ENCODE measurements at places on chromosomes 16 and 17. TPM values are rescaled to one million over a fixed set of nuclear protein-coding genes. Genes with fewer than 3 reads are reported as not detected.

- DNase-seq = no peak
These were observed 42.5 kb upstream of the ATP2A3 start for GRCh38 chr17:4006745-4007211.

DNA sequence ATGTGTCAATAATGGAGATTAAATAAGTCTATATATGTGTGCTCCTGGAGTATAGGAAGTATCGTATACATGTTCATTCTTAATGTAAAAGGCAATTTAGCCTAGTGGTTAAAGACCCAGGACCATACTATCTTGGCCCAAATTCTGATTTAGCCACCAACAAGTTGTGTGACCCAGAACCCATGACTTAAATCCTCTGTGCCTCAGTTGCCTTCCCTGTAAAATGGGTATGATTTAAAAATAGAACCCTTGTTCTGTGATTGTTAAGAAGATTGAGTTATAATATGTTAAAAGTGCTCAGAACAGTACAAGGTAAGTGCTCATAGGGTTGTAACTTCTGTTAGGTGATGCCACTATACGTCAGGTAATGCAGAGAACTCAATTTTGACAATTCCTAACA is 18.8 kb upstream of the BLMH start:
- DNase-seq = no peak

DNA sequence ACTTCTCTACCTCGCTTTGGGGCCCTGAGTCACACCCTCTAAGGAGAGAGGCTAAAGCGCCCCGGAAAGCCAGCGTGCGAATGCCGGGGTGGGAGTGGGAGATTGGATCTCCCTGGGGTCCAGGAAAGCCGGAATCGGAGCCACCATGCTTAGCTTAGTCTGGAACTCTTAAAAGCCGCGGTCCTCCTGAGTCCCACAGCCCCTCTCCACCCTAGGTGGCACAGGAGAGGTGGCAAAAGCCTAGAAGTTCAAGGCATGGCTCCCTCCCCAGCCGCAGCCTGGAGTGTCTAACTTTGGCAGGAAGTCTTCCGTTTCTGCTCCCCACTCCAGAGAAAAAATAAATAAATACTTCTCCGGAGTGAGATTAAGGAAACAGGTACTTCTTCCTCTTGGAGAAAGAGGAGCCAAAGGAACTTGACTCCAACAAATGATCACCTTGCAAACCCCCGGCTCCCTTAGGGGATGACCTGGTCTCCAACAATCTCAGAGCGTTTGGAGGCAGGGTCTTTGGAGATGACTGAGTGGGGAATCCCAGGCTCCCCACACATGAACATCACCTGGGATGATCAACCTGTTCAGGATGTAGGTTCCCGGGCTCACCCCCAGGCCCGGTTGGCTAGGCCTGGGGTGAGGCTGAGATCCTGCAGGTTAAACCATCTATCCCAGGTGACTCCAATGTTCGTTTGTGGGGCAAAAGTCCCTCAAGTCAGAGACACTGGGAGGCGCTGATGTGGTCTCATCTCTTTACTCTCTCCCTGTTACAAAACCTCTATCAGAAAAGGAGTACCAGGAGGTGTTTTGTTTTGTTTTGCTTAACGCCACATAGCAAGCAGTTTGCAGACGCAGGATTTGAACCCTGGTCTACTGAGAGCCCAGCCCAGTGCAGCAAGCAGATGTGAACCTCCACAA is 2.9 kb downstream of the CIITA start:
- DNase-seq = no peak

- DNase-seq = no peak
These were observed 58.2 kb downstream of the CNTNAP4 start for GRCh38 chr16:76335180-76335974.

The ANKRD13B gene
- 32.5 TPM for total RNA-seq

The ARRB2 gene
- total RNA-seq = 935 TPM

All from natural killer cell treated with Interleukin-12 subunit alpha and Interleukin-12 subunit beta and Interleukin-15 and Interleukin-18, amount 100 ng/mL, for 72 hours (primary cell).